ENCODE measurements at places on chromosomes 13 and 19. TPM values are rescaled to one million over a fixed set of nuclear protein-coding genes. Genes with fewer than 3 reads are reported as not detected.
A peak's percentile ranks its signal among the peaks of the same experiment; 100 is the strongest.

GRCh38 chr19:38182536-38183210 lies 41.3 kb downstream of the DPF1 start:
- no peaks in the 10 kb centered on the region for H3K4me1 ChIP-seq
- no peaks in the 10 kb centered on the region for H3K27me3 ChIP-seq
- H3K27ac ChIP-seq = no peak overlapping the region
- H3K4me3 ChIP-seq = no peak overlapping the region

The MBD3L2 gene
- not detected for total RNA-seq

The ZIC2 gene
- total RNA-seq = not detected

DNA sequence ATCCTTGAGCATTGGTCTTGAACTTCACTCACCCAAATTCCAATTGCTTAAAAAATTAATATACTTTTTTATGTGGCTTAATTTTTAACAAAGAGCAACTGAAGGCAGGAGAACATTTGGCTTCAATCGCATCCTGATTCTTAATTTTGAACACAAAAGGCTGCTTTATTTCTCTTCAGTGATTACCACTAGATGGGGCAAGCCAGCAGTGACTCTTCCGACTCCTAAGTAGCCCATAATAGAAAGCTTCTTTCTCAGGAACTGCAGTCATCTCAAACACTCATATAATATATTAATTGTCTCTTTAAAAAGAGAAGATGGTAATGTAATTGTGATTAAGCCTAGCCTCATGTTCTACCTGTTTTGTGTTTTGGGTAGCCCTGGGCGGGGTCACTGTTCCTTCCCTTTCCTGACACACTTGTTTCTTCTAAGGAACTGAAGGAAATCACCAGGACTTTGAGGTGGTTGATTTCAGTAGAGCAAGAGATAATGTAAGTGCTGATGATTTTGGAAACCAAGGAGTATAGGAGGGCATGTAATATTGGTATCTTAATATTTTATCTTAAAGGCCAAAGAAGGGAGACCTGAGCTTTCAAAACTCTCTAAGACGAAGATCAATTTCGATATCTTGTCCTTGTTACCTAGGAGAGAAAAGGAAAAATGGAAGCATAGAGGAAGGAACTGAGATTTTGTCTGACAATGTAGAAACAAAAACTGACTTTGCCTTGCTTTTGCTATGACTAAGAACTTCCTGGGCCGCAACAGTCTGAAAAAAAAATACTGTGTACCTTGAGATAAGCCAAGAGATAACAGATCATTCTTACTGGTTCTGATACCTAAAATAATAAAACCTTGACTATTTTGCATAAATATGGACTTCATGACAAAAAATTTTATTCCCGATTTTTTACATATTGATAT lies 73.1 kb downstream of the TNFSF13B start:
- H3K27ac ChIP-seq = no peak overlapping the region
- H3K36me3 ChIP-seq = no peaks in the 10 kb centered on the region
- H3K4me1 ChIP-seq = peaks cover 14% of the 10 kb centered on the region
- H3K4me3 ChIP-seq = no peak overlapping the region
- peaks cover 4% of the 10 kb centered on the region for H3K27me3 ChIP-seq

GRCh38 chr19:40424637-40425449 lies 949 bp downstream of the SERTAD1 start:
- peak; percentile 74 for DNase-seq
- H3K27ac ChIP-seq = peak overlapping the region; percentile 91
- H3K36me3 ChIP-seq = peaks cover 17% of the 10 kb centered on the region
- peaks cover 27% of the 10 kb centered on the region for H3K4me1 ChIP-seq
- H3K27me3 ChIP-seq = peaks cover 5% of the 10 kb centered on the region

GRCh38 chr13:109131698-109132257 lies 502.4 kb downstream of the MYO16 start:
- H3K27ac ChIP-seq = no peak overlapping the region
- H3K27me3 ChIP-seq = no peaks in the 10 kb centered on the region
- H3K36me3 ChIP-seq = no peaks in the 10 kb centered on the region
- no peak overlapping the region for H3K4me3 ChIP-seq
- no peak for DNase-seq
- no peaks in the 10 kb centered on the region for H3K4me1 ChIP-seq
